ENCODE measurements at places on chromosomes 13 and 19. TPM values are rescaled to one million over a fixed set of nuclear protein-coding genes. Genes with fewer than 3 reads are reported as not detected.
A peak's percentile ranks its signal among the peaks of the same experiment; 100 is the strongest.

- DNase-seq: no peak
These were observed 14.3 kb upstream of the PLPP2 start for GRCh38 chr19:305240-306150.

DNA sequence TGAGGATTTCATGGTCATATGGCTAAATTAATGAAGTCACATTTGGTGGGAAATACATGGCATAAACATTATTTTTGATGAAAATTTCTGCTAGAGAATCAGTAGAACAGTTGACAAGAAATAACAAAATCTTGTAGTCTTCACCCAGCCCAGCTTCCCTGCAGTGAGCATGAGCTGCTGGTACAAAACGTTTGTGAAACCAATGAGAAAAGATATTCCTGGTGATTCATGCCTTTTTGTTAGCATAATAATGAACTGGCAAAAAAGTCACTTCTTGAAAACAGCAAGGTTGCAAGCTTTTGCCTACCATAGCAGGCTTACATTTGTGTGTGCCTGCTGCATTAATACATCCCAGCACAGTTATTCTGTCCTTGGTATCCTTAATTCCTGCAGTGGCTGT is 475.9 kb upstream of the HTR2A start:
- no peak for DNase-seq

DNA sequence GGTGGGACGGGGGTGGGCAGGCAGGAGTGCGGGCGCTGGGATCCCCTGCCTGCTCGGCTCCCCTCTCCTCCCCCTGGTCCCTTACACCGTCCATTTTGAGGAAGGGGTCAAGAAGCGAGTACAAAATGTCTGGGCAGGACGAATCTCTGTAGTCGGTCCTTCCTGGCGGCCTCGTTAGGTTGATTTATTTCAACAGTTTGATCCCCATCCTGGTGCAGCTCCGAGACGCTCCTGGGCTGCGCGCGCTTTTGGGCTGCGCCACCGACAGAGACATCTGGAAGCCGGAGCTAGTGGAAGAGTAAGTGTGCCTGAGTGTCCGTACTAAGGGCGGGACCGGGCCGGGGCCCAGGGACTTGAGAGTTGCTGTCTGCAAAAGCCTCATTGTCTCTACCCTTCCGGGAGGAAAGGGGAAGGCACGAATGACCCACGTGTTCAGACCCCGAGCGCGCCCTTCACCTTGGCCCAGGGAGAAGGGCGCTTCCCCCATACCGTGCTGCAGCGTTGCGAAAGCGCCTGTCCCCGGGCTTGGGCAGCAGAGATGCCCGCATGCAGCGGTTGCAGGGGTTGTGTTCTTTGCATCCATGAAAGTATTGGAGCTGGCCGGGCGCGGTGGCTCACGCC is 1.8 kb downstream of the ZNF114 start:
- peak; percentile 21 for DNase-seq

NPAS1 gene
- total RNA-seq: 1.0 TPM

DNA sequence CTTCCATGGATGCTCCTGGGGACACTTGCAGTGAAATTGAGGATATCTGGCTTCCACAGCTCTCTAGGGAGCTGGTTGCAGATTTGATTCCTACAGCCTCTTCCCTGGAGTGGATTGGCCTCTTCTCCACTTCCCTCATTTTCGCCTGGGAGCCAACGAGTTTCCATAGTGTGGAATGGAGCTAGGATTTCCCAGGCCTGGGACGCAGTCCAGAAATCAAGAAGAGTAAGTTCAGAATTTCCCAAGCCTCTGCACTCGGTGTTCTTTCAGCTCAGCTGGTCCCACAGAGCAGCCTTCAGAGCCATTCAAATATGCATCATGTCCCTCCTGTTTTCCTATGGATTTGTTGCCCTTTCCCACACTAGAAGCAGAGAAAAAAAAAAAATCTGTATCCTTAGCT is 68.2 kb downstream of the RAP2A start:
- DNase-seq: no peak

FXYD1 gene
- total RNA-seq: not detected
